Calu3 (cell line): ENCODE measurements at places on chromosomes 16 and 17. TPM values are rescaled to one million over a fixed set of nuclear protein-coding genes. Genes with fewer than 3 reads are reported as not detected.

Gene RCVRN
- total RNA-seq: not detected in 2 replicates

Gene MILR1
- 4.9 and 7.6 TPM in 2 replicates for total RNA-seq

Gene HBA2
- not detected in 2 replicates for total RNA-seq

Gene WIPI1
- 37.0 and 43.4 TPM in 2 replicates for total RNA-seq

Gene TEKT1
- not detected in 2 replicates for total RNA-seq
